ENCODE measurements at places on chromosomes 5 and 9.

DNA sequence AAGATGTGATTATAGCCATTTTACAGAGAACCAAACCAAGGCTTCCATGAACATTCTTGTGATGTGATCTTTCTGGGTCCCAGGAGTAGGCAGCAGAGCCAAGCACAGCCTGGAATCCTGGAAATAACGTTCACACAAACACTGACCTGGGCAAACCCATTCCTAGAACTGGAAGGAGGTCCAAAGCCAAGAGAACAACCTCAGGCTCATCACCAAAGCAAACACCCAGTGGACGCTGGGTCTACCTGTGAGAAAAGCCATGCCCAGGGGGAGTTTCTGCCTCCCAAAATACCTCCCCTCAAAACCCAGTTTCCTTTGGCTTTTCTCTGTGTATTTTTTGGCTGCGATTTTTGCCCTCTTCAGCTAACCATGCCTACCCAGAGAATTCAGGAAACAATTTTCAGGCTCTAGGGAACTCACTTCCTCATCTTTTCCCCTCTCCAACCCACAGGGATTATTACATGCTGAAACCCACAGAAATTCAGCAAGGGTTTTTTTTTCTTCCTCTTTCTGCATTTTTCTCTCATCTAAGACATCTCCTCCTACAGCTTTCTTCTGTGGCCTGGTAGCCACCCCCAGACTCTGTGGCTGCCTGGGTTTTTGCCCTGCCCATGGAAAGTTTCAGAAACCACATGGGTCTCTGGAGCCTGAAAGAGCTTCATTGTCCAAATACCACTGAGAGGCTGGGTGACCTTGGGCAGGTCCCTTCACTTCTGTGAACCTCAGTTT lies 75.0 kb downstream of the TNC start:
- no peak for DNase-seq

DNA sequence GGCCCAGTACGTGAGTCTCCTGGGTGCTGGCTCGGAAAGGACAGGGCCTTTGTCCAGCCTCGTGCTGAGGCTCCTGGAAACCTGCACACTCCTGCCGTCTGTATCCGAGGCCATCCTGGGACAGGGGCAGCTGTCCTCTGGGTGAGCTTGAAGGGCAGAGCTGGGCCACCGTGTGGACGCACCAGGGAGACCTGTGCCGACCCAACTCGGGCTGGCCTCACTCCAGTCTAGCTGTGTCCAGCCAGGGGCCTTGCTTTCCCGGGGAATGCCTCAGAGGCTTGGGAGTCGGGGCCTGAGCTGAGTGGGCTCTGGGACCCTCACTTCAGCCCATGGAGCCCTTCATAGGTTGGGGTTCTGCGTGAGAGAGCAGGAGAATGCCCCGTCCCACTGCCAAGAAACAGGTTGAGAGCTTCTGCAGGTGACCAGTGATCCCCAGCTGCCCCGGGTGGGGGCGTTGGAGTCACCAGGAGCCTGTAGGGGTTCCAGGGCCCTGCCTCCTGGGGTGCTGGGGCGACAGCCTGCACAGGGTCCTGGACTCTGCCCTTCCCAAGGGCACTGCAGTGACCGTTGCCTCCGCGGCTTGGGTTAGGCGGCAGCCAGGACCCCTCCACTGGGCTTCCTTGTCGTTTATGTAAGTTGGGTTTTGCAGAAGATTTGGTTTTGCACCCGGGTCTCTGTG lies 60.1 kb downstream of the COL5A1 start:
- no peak for DNase-seq

DNA sequence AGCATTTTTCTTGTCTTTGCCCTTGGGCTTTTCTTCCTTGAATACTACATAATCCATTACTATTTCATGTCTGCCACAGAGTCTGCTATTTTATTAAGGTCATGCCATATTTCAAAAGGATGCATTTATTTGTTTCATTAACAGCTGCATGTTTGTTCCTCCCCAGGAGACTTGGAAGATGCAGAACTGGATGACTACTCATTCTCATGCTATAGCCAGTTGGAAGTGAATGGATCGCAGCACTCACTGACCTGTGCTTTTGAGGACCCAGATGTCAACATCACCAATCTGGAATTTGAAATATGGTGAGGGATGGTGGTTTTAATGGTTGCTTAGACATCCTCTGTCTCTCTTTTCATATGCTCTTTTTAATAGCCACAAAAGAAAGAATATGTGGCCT lies 4.0 kb downstream of the IL7R start:
- no peak for DNase-seq

DNA sequence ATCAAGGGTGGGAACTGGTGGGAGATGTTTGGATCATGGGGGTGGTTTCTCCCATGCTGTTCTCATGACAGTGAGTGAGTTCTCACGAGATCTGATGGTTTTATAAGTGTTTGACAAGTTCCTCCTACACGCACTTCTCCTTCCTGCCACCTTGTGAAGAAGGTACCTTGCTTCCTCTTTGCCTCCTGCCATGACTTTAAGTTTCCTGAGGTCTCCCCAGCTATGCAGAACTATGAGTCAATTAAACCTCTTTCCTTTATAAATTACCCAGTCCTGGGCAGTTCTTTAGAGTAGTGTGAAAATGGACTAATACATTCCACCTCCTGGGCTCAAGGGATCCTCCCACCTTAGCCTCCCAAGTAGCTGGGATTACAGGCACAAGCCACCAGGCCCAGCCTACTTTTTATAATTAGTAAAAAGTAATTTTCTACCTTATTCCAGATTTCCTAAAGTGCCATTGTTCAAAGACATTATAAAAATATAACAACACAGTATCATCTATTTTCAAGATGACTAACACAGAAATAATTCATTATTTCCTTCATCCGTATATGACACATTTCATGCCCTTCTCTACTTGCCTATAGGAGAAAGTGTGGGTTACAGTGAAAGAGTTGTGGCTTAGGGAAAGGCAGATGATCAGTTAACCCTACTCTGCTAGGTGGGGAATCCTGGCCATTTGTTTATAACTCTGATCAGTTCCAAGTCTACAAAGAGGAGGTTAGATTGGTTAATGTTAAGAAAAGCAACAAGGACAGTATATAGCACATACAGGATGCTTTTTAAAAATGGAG lies 99.9 kb downstream of the TTC39B start:
- no peak for DNase-seq

GRCh38 chr5:39750661-39751060 lies 325.9 kb upstream of the DAB2 start:
- no peak for DNase-seq

DNA sequence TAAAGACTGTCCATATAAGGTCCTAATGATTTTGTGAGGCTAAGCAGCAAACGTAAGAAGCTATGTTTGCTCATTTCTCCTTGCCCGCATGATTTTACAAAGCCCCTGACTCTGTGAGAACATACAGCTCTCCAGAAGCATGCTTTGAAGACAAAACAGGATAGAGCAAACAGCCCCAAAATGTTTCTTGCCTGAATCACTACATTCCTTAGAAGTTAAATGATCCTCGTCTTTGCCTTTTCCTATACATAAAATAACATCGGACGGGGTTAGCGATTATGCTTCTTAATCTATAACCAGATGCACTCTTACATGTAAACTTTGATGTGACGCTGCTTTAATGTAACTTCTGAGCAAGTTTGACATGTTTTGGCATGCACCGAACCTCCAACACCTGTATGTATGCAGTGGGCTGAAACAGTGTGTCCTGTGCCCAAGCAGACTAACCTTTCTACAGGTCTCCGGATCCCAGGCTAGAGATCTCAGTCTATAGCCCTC lies 353.7 kb downstream of the CETN3 start:
- DNase-seq: no peak

GRCh38 chr9:89746385-89747116 lies 141.7 kb downstream of the GADD45G start:
- DNase-seq: no peak

- no peak for DNase-seq
These were observed 559.3 kb downstream of the RAB3C start for GRCh38 chr5:59142138-59142537.

DNA sequence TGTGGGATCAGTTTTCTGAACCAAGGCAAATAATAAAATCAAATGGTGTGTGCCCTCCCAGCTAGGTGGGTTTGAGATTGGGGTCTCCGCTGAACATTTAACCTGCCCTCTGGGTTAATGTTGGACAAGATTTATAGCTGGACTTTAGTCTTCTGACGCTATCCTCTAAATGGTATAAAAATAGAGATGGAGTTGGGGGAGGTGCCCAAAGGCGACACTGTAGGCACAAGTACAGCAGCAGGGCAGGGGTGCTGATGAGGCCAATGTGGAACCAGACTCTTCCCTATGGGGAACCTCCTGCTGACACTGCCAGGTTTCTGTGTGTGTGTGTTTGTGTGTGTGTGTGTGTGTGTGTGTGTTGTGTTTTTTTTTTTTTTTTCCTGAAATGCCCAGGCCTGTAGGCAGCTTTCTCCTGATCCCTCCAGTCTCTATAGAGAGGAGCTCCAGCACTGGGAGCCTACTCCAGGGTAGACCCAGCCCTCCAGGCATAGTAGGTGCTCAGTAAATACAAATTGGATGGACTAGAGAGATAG lies 37.9 kb downstream of the PCDH1 start:
- no peak for DNase-seq

DNA sequence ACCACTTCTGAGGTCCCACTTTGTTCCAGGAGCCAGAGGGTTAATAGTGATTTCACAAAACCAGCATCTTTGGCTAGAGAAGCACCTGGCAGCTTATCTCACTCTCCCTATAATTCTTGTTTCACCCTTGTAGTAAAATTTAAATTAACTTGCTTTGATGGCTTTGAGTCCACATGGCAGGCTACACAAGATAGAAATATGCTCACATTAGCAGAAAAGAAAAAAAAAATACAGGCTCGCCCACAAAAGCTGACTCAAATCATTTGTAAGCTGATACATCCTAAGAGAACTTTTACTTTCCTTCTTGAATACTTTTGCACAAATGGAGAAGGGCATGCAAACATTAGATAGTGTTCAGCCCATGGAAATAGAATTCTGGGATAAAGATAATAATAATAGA lies 36.2 kb downstream of the TNFSF15 start:
- no peak for DNase-seq

DNA sequence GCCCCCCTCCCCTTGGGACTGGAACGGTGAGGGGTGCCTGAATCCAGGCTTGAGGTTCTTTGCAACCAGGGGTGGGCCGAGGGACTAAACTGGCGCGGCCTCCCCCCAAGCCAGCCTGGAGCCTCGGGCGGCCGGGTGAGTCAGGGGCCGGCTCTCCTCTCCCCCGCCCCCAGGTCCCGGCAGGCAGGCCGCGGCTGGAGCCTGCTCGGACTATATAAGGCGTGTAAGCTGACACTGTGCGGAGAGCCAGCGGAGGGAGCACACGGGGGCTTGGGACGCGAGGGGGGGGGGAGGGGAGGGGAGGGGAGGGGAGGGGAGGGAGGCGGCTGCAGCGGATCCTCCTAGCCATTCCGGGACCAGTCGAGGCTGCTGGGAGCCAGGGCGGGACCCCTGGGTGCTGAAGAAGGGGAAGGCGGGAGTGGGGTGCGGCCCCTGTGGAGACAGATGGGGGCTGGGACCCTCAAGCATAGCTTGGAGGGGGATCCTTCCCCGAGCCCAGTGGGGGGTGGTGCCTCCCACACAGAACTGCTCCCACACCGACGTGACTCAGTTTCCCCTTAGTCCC lies 595 bp downstream of the PDLIM7 start:
- DNase-seq: peak; percentile 59

DNA sequence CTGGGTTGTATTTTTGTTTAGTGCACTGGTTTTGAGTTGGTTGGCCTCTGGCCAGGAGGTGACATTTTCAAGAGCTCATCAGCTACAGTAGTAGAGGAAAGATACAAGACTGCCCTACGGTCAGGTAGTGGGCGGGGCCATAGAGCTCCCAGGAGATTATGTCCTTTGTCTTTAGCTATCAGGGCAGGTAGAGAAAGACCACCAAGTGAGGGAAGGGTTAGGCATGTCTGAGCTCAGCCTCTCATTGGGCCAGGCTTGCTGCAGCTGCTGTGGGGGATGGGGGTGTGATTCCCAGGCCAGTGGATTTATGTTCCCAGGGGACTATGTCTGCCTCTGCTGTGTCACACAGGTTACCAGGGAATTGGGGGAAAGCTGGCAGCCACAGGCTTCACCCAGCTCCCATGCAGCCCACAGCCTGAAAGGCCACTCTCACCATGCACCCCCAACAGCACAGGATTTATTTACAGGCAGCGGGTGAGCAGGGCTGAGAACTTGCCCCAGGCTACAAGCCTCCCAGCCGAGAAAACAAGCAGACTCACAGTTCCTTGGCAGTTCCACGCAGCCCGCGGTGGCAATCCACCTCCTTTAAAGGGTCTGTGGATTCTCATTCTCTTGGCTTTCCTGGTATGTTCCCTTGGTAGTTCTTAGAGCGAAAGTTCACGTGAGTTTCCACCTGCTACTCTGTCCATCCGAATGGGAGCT lies 37.5 kb upstream of the BOD1 start:
- DNase-seq: no peak

DNA sequence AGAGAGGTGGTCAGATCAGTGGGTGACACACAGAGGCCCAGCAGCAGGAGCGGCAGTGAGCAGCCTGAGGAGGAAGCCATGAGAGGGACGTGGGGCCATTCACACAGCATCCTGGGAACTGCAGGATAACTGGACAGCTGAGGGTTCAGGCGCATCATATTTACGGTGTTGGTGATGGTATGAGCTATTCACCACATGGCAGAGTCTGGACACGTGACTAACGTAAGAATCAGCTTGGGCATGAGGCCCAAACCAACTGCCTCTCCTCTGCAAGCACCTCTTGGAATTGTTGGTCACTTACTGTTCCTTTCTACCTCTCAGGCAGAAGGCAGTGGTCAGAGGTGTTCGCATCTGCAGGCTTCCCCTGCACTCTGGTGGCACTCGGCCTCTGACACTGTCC lies 141.1 kb downstream of the ENTREP1 start:
- no peak for DNase-seq

DNA sequence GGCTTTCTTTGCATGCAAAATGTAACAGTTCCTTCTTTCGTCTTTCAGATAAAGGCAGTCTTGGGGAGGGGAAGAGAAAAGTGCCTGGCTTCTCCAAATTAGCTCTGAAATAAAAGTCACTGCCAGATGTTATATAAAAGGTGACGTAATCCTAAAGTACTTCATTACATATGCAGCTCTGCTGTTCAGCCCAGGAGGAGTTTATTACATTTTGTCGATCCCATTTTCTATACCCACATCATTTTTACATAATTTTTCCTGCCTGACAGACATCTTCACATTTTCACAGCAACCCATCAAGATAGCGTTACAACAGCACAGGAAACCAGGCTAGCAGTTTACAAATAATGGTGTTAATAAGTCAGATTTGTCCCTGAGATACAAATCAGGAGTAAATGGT lies 86.7 kb upstream of the SLC30A5 start:
- DNase-seq: no peak

DNA sequence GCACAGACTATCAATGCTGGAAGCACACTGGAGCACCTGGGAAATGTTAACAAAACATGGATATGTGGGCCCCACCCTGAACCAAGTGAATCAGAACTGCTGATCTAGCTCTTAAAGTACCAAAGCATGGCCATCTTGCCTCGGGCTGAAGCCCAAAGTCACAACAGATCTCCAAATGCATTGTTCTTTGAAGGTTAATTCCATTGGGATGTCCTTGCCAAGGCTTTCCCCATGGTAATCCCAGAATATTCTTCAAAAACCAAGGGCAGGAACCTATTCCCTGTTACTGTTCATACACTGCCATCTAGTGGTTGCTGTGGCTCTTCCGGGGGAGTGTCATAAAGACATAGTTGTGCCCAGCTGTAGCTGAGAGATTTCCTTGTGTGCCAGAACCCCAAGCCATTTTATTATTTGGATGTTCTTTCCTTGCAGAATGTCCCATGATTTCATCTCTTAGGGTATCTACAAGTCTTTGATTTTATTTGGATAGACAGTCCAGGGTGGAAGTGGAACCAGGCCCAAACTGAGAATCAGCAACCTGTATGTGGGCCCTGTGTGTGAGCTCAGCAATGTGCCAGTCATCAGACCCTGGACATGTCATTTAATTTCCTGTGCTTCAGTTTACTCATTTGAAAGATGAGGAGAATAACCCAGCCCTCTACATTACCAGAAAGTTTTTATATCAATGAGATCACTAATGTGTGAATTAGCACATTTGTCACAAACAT lies 290.0 kb downstream of the ACTL7B start:
- DNase-seq: peak; percentile 15
